ENCODE measurements at places on chromosomes 7 and 10. TPM values are rescaled to one million over a fixed set of nuclear protein-coding genes. Genes with fewer than 3 reads are reported as not detected.

Gene OR6V1
- not detected for total RNA-seq

DNA sequence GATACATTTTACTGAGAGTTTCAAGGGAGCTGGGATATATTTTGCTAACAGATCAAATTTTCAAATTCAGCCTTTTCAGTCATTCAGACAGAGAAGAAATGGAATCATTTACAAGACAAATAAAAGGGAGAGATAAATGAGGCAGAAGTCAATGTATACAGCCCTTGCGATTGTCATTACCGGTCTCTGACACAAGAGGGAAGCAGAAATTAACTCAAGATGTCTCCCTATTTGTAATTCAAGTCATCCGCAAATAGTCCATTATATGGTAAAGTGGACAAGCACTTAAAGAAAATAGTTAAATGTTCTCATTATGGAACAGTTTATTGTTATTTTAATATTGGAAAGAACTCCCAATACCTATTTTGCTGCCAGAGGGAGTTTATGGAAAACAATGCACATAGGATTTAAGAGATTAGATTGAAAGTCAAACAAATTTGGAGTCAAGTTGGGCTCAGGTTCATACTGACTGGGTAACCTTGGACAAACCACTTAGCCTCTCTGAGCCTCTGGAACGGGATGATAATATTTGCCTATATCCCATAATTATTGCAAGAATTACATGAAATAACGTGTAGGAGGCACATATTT is 89.3 kb upstream of the PRKCQ start:
- H3K27ac ChIP-seq = no peak overlapping the region
- DNase-seq = no peak
- H3K27me3 ChIP-seq = no peaks in the 10 kb centered on the region
- H3K36me3 ChIP-seq = no peaks in the 10 kb centered on the region
- no peak overlapping the region for H3K4me3 ChIP-seq

- H3K4me1 ChIP-seq = no peaks in the 10 kb centered on the region
- H3K36me3 ChIP-seq = no peaks in the 10 kb centered on the region
- no peak overlapping the region for H3K27ac ChIP-seq
Observed at GRCh38 chr10:100890141-100890672, 22.6 kb upstream of the SLF2 start.

GRCh38 chr7:22329816-22330524 is 27.0 kb downstream of the RAPGEF5 start:
- no peak for DNase-seq
- H3K27me3 ChIP-seq = no peaks in the 10 kb centered on the region
- no peak overlapping the region for H3K4me3 ChIP-seq

DNA sequence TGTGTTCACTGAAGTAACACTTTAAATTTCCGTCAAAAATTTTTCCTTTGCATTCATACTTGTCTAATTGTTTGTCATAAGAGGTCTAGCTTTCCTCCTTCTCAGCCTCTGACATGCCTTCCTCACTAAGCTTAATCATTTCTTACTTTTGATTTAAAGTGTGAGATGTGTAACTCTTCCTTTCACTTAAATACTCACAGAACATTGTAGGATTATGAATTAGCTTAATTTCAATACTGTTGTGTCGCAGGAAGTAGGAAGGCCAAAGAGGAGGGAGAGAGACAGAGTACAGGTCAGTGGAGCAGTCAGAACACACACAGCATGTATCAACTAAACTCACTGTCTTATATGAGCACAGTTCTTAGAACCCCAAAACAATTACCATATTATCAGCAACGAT is 99.0 kb downstream of the SRPK2 start:
- H3K36me3 ChIP-seq = no peaks in the 10 kb centered on the region
- no peak for DNase-seq
- H3K27me3 ChIP-seq = no peaks in the 10 kb centered on the region
- H3K4me3 ChIP-seq = no peak overlapping the region
- no peak overlapping the region for H3K27ac ChIP-seq

DNA sequence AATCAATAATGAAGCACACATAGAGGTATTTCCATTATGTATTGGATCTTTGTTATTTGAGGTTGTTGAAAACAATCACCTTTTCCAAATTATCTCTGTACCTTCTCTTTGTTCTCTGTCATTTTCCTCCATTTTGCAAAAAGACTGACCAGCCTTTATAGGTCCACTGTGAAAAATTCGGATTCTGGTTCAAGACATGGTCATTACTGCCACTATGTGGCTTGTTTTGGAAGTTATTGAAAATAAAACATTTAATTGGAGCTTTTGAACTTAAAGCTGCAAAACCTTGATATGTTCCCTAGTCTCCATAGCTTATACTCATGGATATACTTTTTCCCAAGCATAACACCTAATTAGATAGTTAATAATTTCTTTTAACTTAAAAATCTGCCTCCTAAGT is 1094.4 kb downstream of the NRG3 start:
- H3K27ac ChIP-seq = no peak overlapping the region
- no peak for DNase-seq
- no peaks in the 10 kb centered on the region for H3K27me3 ChIP-seq
- H3K4me3 ChIP-seq = no peak overlapping the region

- peaks cover 29% of the 10 kb centered on the region for H3K36me3 ChIP-seq
- no peak overlapping the region for H3K4me3 ChIP-seq
Observed at GRCh38 chr10:99742701-99743100, 10.7 kb downstream of the CUTC start.

GRCh38 chr7:137942484-137943115 is 59.3 kb downstream of the CREB3L2 start:
- no peaks in the 10 kb centered on the region for H3K36me3 ChIP-seq
- no peaks in the 10 kb centered on the region for H3K4me1 ChIP-seq
- DNase-seq = no peak
- no peak overlapping the region for H3K4me3 ChIP-seq

DNA sequence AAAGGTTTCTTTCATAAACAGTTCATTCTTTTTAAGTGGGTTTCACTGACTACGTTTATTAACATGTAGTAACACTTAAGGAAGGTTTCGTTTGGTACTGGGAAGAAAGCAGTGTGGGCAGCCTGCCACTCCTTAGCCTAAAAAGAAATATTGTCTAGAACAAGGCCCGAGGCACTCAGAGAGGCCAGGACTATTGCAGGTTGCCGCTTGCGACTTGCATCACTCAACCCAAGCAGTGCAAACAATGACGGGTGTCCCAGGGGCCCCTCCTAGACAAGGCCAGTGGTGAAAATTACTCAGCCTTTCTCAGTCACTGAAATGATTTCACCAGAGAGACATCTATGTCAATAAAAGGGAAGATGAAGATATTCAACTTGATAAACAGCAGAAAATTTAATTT is 243.9 kb downstream of the SNX13 start:
- no peaks in the 10 kb centered on the region for H3K36me3 ChIP-seq
- H3K4me3 ChIP-seq = no peak overlapping the region
- DNase-seq = peak; percentile 85
- no peaks in the 10 kb centered on the region for H3K4me1 ChIP-seq
